ENCODE measurements at places on chromosomes 6 and 20.

GRCh38 chr6:25043892-25044291 lies 108.1 kb upstream of the RIPOR2 start:
- DNase-seq: no peak

GRCh38 chr6:129641344-129641743 lies 68.6 kb downstream of the ARHGAP18 start:
- no peak for DNase-seq

DNA sequence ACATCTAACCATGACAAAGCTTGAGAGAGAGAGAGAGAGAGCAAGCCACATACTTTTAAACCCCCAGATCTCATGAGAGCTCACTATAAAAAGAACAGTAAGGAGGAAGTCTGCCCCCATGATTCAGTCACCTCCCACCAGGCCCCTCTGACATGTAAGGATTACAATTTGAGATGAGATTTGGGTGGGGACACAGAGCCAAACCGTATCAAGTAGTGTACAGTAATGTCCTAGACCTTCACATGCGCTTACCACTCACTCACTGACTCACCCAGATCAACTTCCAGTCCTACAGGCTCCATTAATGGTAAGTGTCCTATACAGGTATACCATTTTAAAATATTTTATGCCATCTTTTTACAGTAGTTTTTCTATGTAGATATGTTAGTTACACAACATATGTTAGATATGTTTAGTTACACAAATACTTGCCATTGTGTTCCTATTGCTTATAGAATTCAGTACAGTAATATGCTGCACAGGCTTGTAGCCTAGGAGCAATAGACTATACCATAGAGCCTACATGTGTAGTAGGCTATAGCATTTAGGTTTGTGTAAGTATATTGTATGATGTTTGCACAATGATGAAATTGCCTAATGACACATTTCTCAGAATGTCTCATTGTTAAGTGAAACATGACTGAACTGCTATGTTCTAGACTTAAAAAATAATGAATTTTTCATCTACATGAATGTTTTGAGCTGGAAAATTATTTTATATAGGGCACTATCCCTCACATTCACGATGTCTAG lies 11.7 kb downstream of the TSPYL1 start:
- DNase-seq: no peak

DNA sequence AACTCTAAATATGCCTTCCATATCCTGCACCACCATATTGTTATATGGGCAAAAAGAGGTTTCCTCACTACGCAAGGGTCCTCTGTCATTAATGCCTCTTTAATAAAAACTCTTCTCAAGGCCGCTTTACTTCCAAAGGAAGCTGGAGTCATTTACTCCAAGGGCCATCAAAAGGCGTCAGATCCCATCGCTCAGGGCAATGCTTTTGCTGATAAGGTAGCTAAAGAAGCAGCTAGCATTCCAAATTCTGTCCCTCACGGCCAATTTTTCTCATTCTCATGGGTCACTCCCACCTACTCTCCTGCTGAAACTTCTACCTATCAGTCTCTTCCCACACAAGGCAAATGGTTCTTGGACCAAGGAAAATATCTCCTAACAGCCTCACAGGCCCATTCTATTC lies 30.3 kb upstream of the ZBTB22 start:
- DNase-seq: no peak

DNA sequence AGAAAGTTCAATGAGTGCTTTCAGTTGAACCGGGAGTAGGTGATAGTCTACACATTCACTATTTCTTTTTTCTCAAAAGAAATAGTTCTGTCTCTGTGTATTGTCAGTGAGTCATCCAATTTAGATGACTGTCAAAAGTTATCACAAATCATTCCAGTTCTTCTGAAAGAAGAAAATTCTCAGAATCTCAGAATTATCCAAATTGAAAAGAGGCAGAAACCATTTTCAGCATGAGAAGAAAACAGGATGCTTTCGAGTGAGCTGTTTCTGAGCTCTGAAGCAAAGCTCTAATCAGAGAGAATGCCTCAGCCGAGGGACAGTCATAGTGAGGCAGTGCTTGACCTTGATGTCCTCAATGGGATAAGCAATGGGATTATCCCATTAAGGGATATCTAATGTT lies 97.9 kb downstream of the HUS1B start:
- DNase-seq: no peak

GRCh38 chr20:20567712-20568111 lies 144.7 kb downstream of the RALGAPA2 start:
- no peak for DNase-seq

DNA sequence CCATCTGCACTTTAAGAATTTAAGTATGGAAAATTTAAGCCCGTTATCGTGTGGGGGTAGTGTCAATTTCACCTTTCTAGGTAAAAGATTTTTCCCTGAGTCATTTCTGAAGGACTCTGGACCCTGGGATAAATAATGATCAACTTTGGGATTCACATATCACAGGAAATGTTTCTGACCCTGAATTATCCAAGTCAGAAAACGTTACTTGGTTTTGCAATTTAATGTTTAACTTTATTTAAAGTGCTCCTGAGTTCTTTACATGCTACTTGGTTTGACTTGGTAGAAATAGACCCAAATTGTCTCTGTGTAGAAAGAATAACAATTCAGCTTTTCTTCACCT lies 1.5 kb upstream of the SLC17A3 start:
- DNase-seq: no peak

GRCh38 chr6:137493218-137494038 lies 766 bp downstream of the OLIG3 start:
- DNase-seq: no peak

DNA sequence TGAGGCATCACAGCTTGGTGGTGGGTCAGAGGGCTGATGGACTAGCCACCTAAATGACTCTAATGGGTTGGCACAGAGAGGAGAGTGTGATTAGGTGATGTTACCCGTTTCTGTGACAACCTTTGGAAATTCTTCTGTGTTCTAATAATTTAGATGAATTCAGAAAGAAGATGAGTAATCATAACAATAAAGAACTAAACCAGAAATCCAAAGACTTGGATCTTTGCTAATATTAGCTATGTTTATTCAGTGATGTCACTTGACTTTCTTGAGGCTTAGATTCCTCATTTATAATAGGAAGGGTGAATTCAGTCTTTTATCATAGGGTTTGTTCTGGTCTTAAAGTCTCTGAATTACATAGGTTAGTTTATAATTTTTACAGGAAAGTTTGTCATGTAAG lies 19.9 kb downstream of the CRYBG1 start:
- no peak for DNase-seq

GRCh38 chr6:166830185-166830890 lies 126.0 kb downstream of the RNASET2 start:
- no peak for DNase-seq

GRCh38 chr20:1332749-1333300 lies 3.9 kb upstream of the SDCBP2 start:
- no peak for DNase-seq

DNA sequence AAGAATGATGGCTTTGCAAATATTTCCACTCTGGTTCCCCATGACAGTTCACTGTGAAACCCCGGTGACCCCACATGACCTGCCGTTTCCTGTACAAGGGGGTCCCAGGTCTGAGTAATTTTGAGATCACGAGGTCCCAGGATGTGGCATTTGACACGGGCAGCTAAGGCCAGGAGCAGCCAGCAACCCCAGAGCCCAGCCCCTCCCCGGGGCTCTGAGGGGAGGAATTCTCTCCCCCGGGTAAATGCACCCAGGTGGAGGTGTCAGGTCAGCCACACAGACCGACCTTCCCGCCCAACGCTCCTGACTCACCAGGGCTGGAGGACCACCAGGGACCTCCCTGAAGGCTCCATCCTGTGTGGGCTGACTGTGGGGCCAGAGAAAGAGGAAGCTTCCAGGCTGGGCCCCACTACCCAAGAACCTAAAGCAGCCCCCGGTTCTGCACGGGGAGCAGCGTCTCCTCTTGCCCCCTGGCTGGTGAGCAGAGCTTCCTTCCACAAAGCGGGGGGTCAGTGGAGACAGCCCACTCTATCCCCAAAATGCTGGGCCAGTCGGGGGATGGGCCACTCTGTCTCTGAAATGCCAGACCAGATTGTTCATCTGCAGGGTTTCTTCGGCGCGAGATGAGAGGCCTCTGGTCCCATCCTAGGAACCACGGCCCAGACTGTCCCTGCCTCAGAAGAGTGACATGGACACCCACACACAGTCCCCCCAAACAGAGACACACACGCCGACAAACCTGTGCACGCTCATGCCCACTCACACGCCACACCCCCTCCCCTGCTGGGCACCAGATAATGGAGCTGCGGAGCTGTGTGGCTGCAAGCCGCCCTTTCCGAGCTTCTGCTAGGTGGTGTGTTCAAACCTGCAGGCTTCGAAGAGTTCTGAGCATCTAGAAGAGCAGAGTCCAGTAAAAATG lies 23.4 kb upstream of the SLCO4A1 start:
- DNase-seq: peak; percentile 50

DNA sequence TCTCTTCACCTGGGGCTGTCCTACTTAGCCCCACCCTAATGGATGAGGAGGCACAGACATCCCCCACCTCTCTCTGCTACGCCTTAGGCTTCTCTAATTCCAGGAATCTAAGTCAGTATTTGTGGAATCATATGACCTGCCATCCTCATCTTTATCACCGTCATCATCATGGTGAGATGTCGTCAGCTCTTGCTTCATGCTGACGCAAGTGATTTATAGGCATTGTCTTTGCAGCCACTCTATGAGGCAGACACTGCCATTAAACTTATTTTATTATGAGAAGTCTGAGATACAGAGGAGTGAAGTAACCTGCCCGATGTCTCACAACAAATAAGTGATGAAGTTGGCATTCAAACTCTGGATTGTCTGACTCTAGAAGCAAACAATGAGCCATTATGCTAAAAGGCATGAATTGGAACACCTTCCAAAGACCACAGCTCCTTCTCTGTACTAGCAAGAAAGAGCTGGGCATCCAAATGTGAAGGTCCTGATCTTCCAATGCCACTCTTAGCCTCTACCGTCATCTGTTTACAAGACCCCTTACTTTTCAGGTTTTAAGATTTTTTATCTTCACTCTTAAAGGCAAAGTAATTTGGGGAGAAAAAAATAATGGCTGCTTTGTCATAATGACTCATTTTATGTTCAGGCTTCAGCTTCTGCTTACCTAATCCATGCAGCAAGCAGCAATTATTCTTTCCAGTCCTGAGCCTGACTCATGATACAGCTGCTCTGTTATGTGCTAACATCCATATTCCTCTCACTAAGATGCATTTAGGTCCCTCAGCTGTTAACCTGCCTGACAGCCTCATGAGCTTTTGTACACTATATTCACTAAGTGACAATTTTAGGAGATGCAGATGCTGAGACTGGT lies 113.7 kb upstream of the BCLAF1 start:
- DNase-seq: no peak

- no peak for DNase-seq
These were observed 30.2 kb upstream of the ID4 start for GRCh38 chr6:19806971-19807396.

GRCh38 chr20:58102261-58102660 lies 126.2 kb downstream of the ANKRD60 start:
- DNase-seq: no peak

- DNase-seq: no peak
These were observed 5.1 kb downstream of the BRPF3 start for GRCh38 chr6:36201612-36202011.

DNA sequence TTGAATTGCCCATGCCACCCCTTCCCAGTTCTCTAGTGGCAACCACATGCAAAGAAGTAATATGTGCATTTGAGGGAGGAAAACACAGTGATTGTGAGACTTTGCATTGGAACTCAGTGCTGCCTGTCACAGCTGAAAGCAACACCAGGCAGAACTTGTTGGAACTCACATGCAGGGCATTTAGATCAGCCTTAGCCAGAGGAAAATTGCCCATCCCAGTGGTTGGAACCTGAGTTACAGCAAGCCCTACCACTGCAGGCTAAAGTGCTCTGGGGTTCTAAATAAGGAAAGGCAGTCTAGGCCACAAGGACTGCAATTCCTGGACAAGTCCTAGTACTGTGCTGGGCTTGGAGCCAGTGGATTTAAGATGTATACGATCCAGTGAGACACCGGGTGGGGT lies 245.3 kb upstream of the UFL1 start:
- no peak for DNase-seq

DNA sequence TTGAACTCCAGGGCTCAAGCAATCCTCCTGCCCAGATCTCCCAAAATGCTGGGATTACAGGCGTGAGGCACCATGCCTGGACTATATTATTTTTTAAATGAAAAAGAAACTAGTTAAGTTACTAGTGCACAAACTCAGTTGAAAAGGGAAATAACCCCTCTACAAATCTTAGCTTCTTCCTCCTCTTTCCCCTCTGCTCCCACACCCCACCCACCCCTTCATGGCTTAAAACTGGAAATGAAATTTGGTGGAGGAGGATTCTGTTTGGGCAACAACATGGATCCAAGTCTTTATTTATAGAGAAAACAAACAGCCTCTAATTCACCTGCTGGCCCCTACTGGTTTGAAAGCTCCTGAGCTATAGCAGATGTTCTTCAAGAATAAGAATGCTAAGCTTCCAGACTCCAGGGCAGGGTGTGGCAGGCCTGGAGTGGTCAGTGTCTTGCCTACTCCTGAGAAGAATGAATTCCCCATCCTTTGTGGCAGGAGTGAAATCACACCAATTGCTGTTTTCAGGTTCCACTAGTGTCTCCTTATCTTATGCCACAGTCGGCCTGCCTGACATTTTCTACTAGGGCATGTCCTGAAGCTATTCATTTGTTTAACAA lies 73.5 kb downstream of the ZFP64 start:
- no peak for DNase-seq

- no peak for DNase-seq
These were observed 297.2 kb downstream of the GJA1 start for GRCh38 chr6:121732641-121733040.

DNA sequence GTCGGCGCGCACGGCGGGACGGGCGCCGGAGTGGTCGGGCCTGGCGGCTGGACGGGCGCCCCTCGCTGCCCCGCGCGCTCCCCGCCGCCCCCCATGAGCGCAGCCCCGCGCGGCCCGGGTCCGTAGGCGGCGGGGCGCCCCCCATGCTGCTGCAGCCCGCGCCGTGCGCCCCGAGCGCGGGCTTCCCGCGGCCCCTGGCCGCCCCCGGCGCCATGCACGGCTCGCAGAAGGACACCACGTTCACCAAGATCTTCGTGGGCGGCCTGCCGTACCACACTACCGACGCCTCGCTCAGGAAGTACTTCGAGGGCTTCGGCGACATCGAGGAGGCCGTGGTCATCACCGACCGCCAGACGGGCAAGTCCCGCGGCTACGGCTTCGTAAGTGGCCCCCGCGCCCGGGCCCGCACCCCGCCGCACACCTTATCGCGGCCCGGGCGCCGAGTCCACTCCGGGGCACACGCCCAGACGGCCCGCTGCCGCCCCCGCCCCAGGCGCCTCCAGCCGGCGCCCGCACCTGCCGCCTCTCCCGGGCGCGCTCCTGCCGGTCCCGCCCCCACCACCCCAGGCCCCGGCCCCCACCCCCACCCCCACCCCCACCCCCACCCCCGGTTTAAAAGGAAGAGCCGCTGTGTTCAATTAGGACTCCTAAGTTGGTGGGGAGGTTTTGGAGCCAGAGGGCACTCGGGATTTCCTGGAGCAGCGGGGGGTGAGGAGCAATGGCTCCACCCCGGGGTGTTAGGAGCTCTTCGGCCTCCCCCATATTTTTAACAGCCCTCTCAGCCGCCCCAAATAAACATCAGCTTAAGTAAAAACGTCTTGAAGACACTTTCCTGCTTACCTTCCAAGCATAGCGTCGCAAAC lies 474 bp downstream of the RBM38 start:
- peak; percentile 28 for DNase-seq

Measured in activated CD4-positive, alpha-beta T cell treated with anti-CD3 and anti-CD28 coated beads, Interleukin-2, amount 10 ng/mL, durations not matched to agents 7 days and 5 days (primary cell).